ENCODE measurements at places on chromosomes 13 and 19. TPM values are rescaled to one million over a fixed set of nuclear protein-coding genes. Genes with fewer than 3 reads are reported as not detected.
A peak's percentile ranks its signal among the peaks of the same experiment; 100 is the strongest.

Gene OR7A5
- not detected for total RNA-seq

DNA sequence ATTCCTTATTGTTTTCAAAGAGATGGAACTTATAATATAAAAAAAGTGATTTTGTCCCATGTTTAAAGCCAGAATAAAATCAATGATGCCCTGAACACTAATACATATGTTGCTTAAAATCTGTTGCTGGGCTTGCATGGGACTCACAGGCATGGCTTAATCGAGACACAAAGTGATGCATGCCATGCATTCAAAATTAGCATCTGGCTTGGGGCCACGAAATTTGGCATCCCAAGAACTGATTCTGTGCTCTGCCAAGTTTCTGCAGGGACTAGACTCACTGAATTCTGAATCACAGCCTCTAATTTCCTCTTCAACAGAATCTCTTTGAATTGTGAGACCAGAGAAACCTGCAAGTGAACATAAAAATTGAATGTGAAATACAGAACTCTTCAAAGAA, 109.2 kb downstream of the PCDH17 start:
- DNase-seq: no peak

Gene IRGC
- not detected for total RNA-seq

DNA sequence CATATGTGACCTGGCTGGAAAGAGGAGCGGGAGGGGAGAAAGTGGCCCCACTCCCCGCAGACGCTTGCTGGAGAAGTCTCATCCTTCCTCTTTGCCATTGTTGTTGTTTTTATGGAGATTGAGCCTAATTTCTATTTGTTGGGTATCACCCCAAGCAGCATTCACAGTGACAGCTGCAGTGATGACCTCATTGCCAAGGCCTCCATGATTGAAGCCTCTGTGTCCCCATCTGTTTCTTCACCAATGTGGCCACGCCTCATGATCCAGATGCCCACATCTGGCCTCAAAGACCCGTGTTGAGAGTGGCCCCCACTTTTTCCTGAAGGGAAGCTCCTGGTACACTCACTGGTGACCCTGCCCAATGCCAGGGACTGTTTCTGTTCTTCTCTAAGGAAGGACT, 154.2 kb downstream of the SLC7A1 start:
- no peak for DNase-seq

GRCh38 chr13:43260999-43261398, 237.6 kb downstream of the DNAJC15 start:
- peak; percentile 72 for DNase-seq

DNA sequence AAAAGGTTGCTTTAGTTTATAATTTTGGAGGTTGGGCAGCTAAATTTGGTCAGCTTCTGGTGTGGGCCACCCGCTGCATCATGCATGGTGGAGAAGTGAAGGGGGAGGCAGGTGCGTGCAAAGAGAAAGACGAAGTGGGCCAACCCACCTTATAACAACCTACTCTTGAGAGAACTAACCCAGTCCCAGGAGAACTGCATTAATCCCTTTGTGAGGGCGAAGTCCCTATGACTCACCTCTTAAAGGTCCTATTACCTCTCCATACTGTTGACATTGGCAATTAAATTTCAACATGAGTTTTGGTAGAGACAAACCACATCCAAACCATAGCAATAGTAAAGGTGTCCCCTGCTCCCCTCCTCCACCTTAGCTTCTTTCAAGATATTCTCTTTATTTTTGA, 7.7 kb upstream of the FGF9 start:
- DNase-seq: peak; percentile 66

Gene TNNT1
- total RNA-seq: 317 TPM

- DNase-seq: no peak
These were observed 86.0 kb downstream of the ING1 start for GRCh38 chr13:110799246-110800236.

Gene CLDN10
- not detected for total RNA-seq

Data from PC-3 (cell line).